Breast epithelium (tissue), 4 donors: ENCODE measurements at places on chromosomes 12 and 14. TPM values are rescaled to one million over a fixed set of nuclear protein-coding genes. Genes with fewer than 3 reads are reported as not detected.

- no peaks in the 10 kb centered on the region for H3K4me1 ChIP-seq
- H3K27me3 ChIP-seq, result no peaks in the 10 kb centered on the region
- H3K27ac ChIP-seq, result no peak overlapping the region
Observed at GRCh38 chr12:86711731-86712130, 455.5 kb upstream of the MGAT4C start.

- no peak overlapping the region for H3K4me3 ChIP-seq
- no peak for DNase-seq
- no peak overlapping the region for H3K27ac ChIP-seq
- no peaks in the 10 kb centered on the region for H3K36me3 ChIP-seq
- H3K4me1 ChIP-seq, result no peaks in the 10 kb centered on the region
Observed at GRCh38 chr12:131643631-131644452, 67.0 kb upstream of the SFSWAP start.

- H3K4me1 ChIP-seq, result no peaks in the 10 kb centered on the region
- H3K27ac ChIP-seq, result no peak overlapping the region
- H3K36me3 ChIP-seq, result no peaks in the 10 kb centered on the region
Observed at GRCh38 chr12:13154027-13154538, 42.4 kb upstream of the EMP1 start.

GRCh38 chr12:22881878-22882385 lies 257.0 kb downstream of the ETNK1 start:
- H3K36me3 ChIP-seq, result no peaks in the 10 kb centered on the region
- no peaks in the 10 kb centered on the region for H3K4me1 ChIP-seq
- H3K4me3 ChIP-seq, result no peak overlapping the region
- no peak for DNase-seq

- H3K36me3 ChIP-seq, result no peaks in the 10 kb centered on the region
- DNase-seq, result no peak
- H3K27ac ChIP-seq, result no peak overlapping the region
- no peaks in the 10 kb centered on the region for H3K4me1 ChIP-seq
Observed at GRCh38 chr12:63792338-63792737, 12.6 kb downstream of the RXYLT1 start.

DNA sequence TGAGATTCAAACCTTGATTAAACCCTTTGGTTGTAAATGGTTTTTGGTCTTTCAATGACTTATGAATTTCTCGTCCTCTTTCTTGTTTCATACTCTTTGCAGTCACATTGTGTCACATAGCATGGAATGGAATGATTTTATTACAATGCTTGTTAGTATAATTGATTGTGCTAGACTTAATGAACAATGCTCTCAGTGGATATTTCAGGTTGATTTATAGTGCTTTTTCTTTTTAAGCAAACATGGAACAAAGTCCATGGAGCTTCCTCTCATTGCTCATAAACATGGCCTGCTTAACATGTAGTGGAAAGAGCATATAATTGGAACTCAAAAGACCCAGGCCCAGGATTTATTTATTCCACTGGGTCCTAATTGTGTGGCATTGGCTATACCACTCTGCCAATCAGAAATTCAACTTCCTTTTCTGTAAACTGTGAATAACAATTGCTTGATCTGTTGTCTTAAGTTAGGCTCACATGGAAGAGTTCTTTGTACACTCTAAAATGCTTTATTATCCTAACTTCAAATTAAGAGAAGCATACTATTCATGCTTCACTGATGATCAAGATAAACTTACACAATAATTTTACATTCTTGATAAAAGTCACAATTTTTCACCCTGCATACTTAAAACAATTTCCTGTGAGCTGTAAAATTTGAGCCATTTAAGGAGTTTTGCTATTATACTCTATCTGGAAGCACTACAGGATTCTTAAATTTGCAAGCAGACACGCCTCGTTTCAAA lies 370.5 kb upstream of the PDE3A start:
- H3K27ac ChIP-seq, result no peak overlapping the region
- no peak for DNase-seq
- H3K36me3 ChIP-seq, result no peaks in the 10 kb centered on the region
- H3K4me1 ChIP-seq, result no peaks in the 10 kb centered on the region
- no peak overlapping the region for H3K4me3 ChIP-seq
- no peaks in the 10 kb centered on the region for H3K27me3 ChIP-seq

DNA sequence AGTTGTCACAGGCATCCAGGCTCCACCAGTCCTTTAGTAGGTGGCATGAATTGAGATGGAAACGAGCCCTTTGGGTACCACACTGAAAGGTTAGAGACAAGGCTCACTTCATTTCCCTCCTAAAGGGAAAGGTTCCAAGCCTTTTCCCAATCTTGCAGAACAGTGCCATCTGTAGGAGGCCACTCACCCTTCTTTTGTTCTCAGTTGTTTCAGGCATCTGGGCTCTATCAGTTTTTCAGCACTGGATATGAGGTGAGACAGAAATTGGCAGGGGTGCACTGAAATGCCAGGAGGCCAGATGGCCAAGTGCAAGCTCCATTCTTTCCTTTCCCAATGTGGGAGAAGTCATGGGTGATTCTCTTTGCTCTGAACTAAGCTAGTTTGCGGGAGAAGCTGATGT lies 15.2 kb downstream of the FBXO33 start:
- no peaks in the 10 kb centered on the region for H3K27me3 ChIP-seq
- DNase-seq, result no peak
- no peak overlapping the region for H3K27ac ChIP-seq
- no peaks in the 10 kb centered on the region for H3K4me1 ChIP-seq
- no peak overlapping the region for H3K4me3 ChIP-seq
- H3K36me3 ChIP-seq, result no peaks in the 10 kb centered on the region

GRCh38 chr12:7605900-7606465 lies 59.7 kb downstream of the APOBEC1 start:
- no peak overlapping the region for H3K27ac ChIP-seq
- no peaks in the 10 kb centered on the region for H3K36me3 ChIP-seq
- H3K4me1 ChIP-seq, result no peaks in the 10 kb centered on the region
- DNase-seq, result no peak

The KLRC3 gene
- total RNA-seq, result not detected

The SMIM41 gene
- total RNA-seq, result not detected

The PPFIBP1 gene
- total RNA-seq, result 84.0 TPM

The SDR39U1 gene
- 42.1 TPM for total RNA-seq
